ENCODE measurements at places on chromosomes 3 and 15. TPM values are rescaled to one million over a fixed set of nuclear protein-coding genes. Genes with fewer than 3 reads are reported as not detected.
A peak's percentile ranks its signal among the peaks of the same experiment; 100 is the strongest.

The ADAMTS7 gene
- total RNA-seq, result 19.2 TPM

The IMPG2 gene
- total RNA-seq, result 0.03 TPM

The SLC22A14 gene
- not detected for total RNA-seq

The PBRM1 gene
- total RNA-seq, result 116 TPM

The CDHR4 gene
- 0.12 TPM for total RNA-seq

The IVD gene
- total RNA-seq, result 18.0 TPM

The STARD5 gene
- total RNA-seq, result 7.2 TPM

The TTC21A gene
- total RNA-seq, result 1.2 TPM

The ITIH1 gene
- not detected for total RNA-seq

The GABRA5 gene
- total RNA-seq, result 4.4 TPM

The PP2D1 gene
- total RNA-seq, result not detected

The ENTPD3 gene
- not detected for total RNA-seq

The KCNMB3 gene
- 4.4 TPM for total RNA-seq

The WDR72 gene
- 2.3 TPM for total RNA-seq

DNA sequence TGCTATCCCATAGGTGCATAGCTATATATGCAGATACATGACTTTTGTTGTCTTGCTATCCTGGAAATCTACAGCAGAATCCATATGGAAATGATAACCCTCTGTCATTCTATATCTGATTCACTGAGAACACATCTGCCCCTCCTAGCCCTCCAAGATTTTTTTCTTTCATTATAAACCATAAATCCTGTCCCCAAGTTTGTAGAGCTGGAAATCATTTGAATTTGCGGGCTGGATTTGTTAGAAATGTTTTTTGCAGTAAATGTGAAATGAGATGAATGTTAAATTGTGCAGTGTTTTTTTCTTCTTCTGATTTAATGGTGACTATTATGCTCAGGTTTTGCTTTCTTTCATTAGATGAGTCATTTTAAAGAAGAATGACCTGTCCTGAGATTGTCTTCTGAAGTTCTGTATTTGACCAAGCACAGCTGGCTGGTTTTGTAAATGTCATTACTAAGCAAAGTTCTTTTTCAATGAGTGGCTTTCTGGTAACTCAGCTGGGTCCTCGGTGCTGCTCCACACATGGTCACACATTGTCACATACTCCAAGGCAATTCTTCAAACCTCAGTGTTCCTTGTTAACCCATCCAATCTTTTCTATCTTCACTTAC is 25.3 kb upstream of the ABHD17C start:
- no peaks in the 10 kb centered on the region for H3K4me1 ChIP-seq
- no peak overlapping the region for H3K4me3 ChIP-seq
- H3K27me3 ChIP-seq, result no peaks in the 10 kb centered on the region
- no peaks in the 10 kb centered on the region for H3K36me3 ChIP-seq
- no peak overlapping the region for H3K27ac ChIP-seq

- peaks cover 19% of the 10 kb centered on the region for H3K27me3 ChIP-seq
- H3K4me3 ChIP-seq, result no peak overlapping the region
- H3K27ac ChIP-seq, result no peak overlapping the region
- DNase-seq, result peak; percentile 56
- no peaks in the 10 kb centered on the region for H3K4me1 ChIP-seq
These were observed 4.3 kb upstream of the MTFMT start for GRCh38 chr15:65033659-65034269.

GRCh38 chr15:40115670-40116093 is 7.0 kb upstream of the BMF start:
- no peak overlapping the region for H3K4me3 ChIP-seq
- H3K27me3 ChIP-seq, result peaks cover 20% of the 10 kb centered on the region
- H3K27ac ChIP-seq, result no peak overlapping the region
- no peak for DNase-seq
- H3K4me1 ChIP-seq, result peaks cover 22% of the 10 kb centered on the region
- no peaks in the 10 kb centered on the region for H3K36me3 ChIP-seq

DNA sequence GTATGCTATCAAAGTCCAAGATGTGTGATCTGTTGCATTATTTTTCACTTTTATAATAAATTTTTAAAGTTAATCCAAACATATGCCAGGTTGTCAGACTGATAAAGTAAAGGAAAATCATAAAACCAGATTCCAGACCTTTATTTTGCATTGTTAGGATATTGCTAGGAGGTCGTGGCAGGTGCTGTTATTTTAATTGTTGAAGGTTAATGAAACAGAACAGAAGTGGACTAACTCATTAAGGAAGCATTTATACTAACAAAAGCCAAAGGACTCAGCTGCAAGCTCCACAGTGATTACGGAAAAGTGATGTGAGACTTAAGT is 63.1 kb downstream of the DCLK3 start:
- H3K27me3 ChIP-seq, result no peaks in the 10 kb centered on the region
- no peak overlapping the region for H3K27ac ChIP-seq
- no peak overlapping the region for H3K4me3 ChIP-seq
- H3K36me3 ChIP-seq, result no peaks in the 10 kb centered on the region
- DNase-seq, result peak; percentile 24

DNA sequence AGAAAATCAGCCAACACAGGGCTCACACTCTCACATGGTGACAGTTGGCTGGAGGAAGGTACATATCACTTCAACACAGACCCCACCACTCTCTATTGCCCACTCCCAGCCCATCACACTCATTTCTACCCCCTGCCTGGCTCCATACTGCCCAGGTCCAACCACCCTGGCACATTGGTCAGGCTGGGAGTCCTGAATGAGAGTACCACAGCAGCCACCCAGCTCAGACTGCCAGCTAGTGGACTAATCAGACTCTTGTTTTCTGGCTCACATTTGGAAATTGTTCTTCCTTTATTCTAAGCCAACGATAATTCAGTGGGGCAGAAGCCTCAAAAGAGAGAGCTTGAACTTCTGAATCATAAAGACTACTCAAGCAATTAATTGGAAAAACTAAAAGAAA is 20.0 kb downstream of the MRPL46 start:
- no peak overlapping the region for H3K4me3 ChIP-seq
- peaks cover 14% of the 10 kb centered on the region for H3K27me3 ChIP-seq
- no peaks in the 10 kb centered on the region for H3K4me1 ChIP-seq
- H3K36me3 ChIP-seq, result no peaks in the 10 kb centered on the region
- no peak for DNase-seq

GRCh38 chr15:72176159-72176558 is 21.4 kb downstream of the GRAMD2A start:
- no peak overlapping the region for H3K27ac ChIP-seq
- no peaks in the 10 kb centered on the region for H3K36me3 ChIP-seq
- no peaks in the 10 kb centered on the region for H3K27me3 ChIP-seq

DNA sequence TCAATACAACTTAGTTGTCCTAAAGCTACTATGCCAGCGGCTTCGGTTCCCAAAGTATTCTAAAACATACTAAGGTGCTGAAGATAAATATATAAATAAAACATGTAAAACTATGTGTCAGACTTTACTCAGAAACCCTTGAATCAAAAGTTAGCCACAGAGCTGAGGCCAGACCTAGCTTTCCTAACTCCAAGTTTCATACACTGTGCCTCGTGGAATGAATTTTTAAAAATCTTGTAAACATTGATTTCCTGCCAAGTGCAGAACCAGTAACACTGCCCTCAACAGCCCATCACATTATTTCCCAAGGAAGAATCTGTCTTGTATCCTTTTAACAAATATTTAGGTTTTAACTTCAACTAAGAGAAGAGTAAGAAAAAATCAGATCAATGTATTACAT is 36.4 kb downstream of the TAMM41 start:
- H3K4me3 ChIP-seq, result no peak overlapping the region
- H3K4me1 ChIP-seq, result no peaks in the 10 kb centered on the region
- no peaks in the 10 kb centered on the region for H3K27me3 ChIP-seq

GRCh38 chr3:126021224-126021623 is 52.2 kb downstream of the ROPN1B start:
- no peaks in the 10 kb centered on the region for H3K4me1 ChIP-seq
- H3K27ac ChIP-seq, result no peak overlapping the region
- DNase-seq, result no peak

- peak; percentile 19 for DNase-seq
- H3K27ac ChIP-seq, result no peak overlapping the region
- H3K4me3 ChIP-seq, result no peak overlapping the region
- H3K36me3 ChIP-seq, result no peaks in the 10 kb centered on the region
- H3K27me3 ChIP-seq, result no peaks in the 10 kb centered on the region
- H3K4me1 ChIP-seq, result no peaks in the 10 kb centered on the region
These were observed 50.8 kb downstream of the GXYLT2 start for GRCh38 chr3:72938471-72939265.

DNA sequence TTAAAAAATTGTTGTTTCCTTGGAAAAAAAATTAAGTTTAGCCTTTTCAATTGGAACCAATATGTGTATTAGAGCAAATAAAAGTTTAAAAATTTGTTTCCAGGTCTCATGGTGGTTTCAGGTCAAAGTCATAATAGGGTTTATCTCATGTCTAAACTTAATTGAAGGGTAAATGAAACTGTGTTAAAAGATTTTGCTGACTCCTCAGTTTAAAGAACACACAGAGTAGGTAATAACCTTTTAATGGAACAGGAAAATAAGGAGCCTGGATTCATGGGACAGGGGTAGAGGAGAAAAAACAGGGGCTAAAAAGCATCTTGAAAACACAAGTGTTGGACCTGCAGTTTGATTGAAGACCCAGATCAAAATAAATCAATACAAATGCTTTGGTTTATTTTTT is 190.6 kb downstream of the MFSD1 start:
- no peak overlapping the region for H3K27ac ChIP-seq
- no peaks in the 10 kb centered on the region for H3K36me3 ChIP-seq
- H3K27me3 ChIP-seq, result no peaks in the 10 kb centered on the region
- no peak for DNase-seq

DNA sequence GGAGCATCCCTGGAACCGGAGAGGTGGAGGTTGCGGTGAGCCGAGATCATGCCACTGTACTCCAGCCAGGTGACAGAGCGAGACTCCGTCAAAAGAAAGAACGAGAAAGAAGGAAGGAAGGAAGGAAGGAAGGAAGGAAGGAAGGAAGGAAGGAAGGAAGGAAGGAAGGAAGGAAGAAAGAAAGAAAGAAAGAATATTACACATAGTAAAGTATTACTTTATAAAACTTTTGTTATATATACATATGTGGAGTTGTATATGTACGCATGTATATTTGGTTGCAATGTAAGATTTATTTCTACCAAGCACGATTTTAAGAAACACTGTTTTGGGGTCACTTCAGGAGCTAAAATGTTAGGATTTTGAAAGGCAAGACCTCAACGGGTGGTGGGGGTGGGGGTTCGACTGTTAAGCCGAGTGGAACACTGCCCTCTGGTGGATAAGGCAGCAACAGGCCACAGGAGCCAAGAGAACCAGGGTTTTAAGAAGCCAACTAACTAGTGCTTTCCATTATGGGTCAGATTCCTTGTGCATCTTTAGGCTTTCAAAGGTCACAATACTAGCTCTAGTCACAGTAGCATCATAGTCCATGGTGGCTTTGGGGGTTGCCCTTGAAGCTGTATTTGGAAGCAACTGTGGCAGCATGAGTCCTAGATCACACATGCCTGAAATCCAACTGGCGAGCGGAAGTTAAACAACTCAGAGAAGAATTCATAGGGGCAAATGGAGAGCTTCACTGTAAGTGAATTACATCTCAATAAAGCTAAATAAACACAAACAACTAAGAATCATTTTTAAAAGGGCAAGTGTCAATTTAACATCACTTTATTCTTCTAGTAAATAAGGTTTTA is 22.5 kb downstream of the GLB1 start:
- H3K4me1 ChIP-seq, result no peaks in the 10 kb centered on the region
- H3K36me3 ChIP-seq, result no peaks in the 10 kb centered on the region
- H3K27ac ChIP-seq, result no peak overlapping the region
- H3K27me3 ChIP-seq, result no peaks in the 10 kb centered on the region
- DNase-seq, result peak; percentile 84

DNA sequence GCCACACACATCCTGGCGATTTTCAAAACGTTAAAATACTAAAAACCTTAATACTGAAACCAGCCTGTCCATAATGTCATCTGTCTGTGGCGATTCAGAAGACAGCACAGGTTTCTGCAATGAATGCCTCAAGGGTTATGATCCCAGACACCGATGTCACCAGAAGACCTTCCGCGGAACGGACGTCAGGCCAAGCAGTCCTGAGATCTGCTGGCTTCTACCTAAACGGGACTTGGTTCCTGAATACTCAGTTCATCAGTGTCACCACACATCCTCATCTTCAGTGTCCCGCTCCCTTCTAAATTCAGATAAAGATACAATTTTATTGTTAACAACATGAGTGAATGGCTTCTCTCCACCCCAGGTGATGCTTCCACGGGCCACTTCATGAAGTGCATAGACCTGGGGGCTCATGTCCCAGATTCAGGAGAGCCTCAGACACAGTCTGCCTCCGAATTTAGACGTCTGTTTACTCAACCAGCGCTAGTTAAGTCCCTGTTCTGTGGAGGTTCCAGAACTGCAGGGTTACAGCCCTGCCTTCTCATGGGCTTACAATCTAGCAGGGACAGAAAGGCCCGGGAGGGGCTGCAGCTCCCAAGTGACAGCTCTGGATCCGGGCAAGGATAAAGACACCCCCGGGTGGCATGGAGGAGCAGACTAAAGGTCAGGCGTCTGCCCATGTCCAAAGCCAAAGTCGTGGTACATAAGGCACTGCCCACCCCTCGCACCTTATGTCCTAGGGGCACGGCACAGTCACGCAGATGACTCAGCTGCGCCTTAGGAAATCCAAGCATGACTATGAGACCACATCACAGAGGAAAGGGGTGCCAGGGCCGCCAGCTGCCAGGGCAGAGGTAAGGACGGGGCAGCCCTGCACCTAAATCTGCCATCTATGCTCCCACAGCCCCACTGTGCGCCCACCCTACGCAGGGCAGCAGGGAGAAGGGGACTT is 75.9 kb downstream of the VGLL4 start:
- H3K27ac ChIP-seq, result no peak overlapping the region
- H3K36me3 ChIP-seq, result no peaks in the 10 kb centered on the region
- no peak for DNase-seq
- no peaks in the 10 kb centered on the region for H3K4me1 ChIP-seq

- no peaks in the 10 kb centered on the region for H3K4me1 ChIP-seq
- H3K36me3 ChIP-seq, result no peaks in the 10 kb centered on the region
- DNase-seq, result no peak
- no peak overlapping the region for H3K27ac ChIP-seq
These were observed 405.5 kb upstream of the CNTN4 start for GRCh38 chr3:1693145-1693544.

- no peaks in the 10 kb centered on the region for H3K36me3 ChIP-seq
- DNase-seq, result no peak
- no peaks in the 10 kb centered on the region for H3K27me3 ChIP-seq
- H3K27ac ChIP-seq, result no peak overlapping the region
- no peak overlapping the region for H3K4me3 ChIP-seq
These were observed 41.5 kb downstream of the CSNK1G1 start for GRCh38 chr15:64314456-64314855.

GRCh38 chr15:31481142-31481541 is 154.5 kb downstream of the KLF13 start:
- H3K4me1 ChIP-seq, result peaks cover 1% of the 10 kb centered on the region
- H3K27me3 ChIP-seq, result peaks cover 25% of the 10 kb centered on the region
- no peak for DNase-seq
- H3K36me3 ChIP-seq, result no peaks in the 10 kb centered on the region
- no peak overlapping the region for H3K4me3 ChIP-seq
- H3K27ac ChIP-seq, result no peak overlapping the region

Data from neural progenitor cell (in vitro differentiated cells).